ENCODE measurements at places on chromosomes 11 and 22. TPM values are rescaled to one million over a fixed set of nuclear protein-coding genes. Genes with fewer than 3 reads are reported as not detected.

DNA sequence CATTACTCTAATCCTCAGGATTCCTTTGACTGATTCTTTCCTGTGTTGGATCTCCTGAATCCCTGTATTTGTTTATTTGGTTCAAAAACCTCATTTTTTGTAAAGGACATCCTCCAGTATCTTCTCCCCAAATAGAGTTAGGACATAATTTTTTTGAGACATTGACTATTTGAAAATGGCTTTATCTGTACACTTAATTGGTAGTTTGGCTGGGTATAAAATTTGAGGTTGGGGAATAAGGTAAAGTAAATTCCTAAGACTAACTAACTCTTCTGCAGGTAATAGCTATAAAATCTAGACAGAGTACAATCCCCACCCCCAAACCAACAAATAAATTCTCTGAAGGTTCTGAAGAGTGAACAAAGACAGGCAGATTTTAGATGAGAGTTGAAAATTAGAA is 114.4 kb downstream of the CTTN start:
- no peak for DNase-seq

LRRC75B gene
- total RNA-seq: 5.3 TPM

- DNase-seq: peak; percentile 83
These were observed 13.6 kb downstream of the KCNJ5 start for GRCh38 chr11:128904656-128905344.

DNA sequence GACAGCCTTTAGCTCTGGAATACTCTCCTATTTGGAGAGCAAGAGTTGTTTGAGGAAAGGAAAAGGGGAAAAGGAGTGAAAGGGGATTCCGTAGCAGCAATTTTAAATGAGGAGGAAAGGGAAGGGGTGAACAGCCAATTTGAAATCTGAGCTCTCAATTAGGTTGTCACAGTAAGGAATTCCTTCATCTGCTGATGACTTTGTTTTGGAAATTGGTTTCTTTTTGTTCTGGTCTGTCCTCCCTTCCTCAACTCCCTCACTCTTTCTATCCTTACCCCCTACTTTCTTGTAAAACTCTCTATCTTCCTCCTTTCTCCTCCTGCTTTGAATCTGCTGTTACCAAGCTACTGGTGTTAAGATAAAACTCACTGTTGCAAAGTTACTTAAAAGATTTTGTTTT is 1155.6 kb downstream of the DLG2 start:
- DNase-seq: no peak

DNA sequence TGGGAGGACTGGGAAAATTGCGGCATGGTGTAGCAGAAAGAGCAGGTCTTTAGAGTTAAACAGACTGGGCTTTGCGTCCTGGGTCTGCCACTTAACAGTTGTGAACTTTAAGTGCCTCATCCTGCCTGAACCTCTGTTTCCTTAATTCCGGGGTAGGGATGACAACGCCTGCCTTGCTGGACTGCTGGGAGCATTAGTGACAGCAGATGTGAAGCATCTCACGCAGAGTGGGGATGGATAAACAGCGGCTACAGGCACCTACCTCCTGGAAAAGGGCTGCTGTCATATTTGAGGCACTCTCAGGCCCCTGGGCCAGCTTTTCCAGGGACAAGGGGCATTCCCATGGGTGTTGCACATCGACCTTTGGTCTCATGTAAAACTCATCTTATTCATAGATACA is 572.2 kb downstream of the TBC1D22A start:
- DNase-seq: no peak

- no peak for DNase-seq
These were observed 612 bp downstream of the GTSE1 start for GRCh38 chr22:46297151-46297812.

DNA sequence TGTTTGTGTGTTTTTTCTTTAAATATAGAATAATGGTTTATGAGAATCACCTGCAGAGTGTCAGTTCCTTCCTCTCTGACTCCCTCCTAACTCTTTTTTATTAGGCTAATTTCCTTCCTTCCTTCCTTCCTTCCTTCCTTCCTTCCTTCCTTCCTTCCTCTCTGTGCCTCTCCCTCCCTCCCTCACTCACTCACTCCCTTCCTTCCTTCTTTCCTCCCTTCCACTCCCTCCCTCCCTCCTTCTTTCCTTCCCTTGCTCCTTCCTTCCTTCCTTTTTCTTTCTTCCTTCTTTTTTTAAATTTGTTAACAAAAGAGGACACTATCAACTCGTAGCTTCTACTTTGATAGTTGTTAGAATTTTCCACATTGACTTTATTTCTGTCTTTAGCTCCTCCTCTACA is 152.3 kb upstream of the SEZ6L start:
- DNase-seq: no peak

DNA sequence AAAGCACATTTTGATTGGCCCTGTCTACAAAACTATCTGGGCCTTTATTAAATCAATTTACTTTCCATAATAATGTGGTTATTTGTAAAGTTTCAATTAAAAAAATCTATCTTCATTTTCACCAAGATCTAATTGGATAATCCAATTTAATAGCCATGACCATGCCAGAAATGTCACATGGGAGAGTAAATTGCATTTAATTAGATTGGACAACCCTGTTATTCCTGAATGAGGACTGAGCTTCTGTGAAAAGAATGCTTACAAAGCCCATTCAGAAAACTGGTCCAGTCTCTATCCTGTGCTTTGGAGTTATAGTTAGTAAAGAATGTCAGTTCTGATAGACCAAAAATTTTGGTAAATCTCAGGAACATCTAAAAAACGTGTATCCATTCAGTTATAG is 541.9 kb upstream of the ANO5 start:
- no peak for DNase-seq

GRCh38 chr11:78961247-78961646 is 386.6 kb upstream of the NARS2 start:
- no peak for DNase-seq

DNA sequence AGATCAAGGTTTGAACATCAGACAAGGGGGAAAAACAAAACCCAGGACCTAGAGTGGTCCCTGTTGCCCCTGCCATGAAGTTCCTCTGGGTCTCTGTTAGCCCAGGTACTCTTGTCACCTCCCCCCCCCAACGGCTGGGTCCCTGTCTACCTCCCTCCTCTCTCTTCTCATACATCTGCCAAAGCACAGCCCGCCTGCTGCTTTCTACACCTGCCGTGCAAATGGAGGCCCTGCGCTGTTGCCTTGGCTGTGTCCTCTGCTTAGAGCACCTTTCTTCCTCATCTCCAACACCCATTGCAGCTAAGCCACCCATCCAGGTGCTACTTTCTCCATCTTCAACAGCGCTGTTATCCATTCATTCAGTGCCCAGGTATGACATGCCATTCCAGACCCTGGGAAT is 99.2 kb downstream of the TP53I11 start:
- DNase-seq: no peak

RAD9A gene
- 31.0 TPM for total RNA-seq

- DNase-seq: no peak
These were observed 41.5 kb downstream of the OR4D9 start for GRCh38 chr11:59552844-59553243.

DNA sequence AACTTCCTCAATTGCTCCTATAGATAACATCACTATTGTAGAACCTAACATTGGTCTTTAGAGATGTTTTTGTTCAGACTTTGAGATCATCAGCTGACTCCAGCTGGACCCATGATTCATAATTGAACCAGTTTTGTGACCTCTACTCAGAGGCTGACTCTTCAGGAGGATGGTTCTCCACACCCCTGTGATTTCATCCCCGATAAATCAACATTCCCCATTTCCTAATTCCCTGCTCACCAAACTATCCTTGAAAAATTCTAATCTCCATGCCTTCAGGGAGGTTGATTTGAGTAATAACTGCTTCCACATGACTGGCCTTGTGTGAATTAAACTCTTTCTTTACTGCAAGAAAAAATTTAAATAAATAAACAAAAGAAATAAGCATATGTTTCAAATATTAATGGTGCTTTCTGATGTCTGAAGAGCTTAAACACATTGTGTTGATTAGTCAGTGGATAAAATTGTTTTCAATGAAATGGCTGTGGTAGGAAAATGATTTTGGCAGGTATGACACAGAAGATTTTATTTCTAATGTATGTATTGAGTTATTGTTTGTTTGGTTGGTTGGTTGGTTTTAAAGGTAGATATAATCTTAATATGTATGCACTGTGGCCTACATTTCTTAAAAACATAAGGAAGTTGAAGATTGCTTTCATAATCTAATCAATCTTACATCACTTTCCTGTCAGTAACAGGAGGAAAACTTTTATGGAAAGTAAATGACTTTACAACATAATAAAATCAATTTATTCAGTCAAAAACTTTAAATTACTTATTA is 427.9 kb upstream of the CCDC179 start:
- no peak for DNase-seq

DNA sequence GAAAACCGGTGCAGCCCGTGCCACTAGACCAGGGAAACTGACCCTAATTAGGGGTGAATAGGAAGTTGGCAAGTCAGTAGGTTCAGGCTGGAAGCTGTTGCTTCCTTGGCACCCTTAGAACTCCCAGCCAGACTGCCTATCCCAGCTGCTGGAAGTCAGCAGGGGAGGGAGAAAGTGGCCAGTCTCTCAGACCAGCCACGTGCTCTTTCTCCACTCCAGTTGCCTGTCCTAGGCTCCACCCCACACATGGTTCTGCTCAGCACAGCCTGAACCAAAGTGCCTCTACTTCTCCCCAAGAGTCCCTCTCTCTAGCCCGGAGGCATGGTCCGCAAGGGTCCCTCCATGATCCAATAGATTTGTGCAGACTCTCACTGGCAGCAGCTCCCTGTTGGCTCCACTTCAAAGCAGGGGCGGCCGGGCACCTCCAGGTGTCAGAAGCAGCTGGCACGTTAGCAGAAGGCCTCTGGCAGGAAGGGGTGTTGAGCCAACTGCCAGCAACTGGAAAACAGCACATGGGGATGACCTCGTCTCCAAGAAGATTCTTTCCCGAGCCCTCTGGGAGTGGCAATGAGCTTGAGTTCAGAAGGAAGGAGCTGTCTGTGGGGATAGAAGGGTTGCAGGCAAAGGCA is 27.7 kb downstream of the ARFGAP2 start:
- DNase-seq: no peak

Data from spleen (tissue), 13 donors.